AG08395 (cell line): ENCODE measurements at places on chromosomes 7 and 10.

- DNase-seq: no peak
Observed at GRCh38 chr7:130350945-130351790, 6.6 kb downstream of the CPA5 start.

- no peak for DNase-seq
Observed at GRCh38 chr10:80081801-80082750, 3.6 kb downstream of the TMEM254 start.

GRCh38 chr7:135684136-135684535 lies 21.8 kb downstream of the STMP1 start:
- peak; percentile 41 for DNase-seq

DNA sequence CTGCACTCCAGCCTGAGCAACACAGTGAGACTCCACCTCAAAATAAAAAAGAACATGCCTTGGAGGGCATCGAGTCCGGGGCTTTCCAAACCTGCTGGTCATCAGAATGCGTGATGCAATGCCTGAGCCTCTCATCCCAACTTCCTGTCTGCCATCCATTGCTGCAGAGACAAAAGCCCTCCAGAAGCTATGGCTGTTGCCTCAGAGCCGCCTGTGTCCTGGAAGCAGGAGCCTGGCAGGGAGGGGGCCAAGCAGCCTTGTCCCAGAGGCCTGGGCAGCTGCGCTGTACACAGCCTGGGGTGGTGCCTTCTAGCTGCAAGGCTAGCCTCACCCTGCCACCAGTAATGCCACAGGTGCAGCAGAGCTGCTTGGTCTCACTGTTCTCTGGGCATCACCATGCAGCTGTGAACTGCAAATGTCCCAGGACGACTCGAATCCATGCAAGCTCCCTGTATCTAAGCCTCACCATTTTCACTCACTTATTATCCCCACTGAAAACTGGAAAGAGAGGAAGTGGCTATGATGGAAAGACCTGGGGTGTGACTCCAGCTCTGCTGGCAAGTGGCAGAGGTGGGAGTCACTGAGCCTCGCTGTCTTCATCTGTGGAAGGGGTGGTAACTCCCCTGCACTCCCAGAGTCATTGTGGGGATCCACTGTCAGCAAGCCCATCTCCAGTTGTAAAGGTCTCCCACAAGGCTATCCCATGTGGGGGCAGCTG lies 7.0 kb downstream of the ALOX5 start:
- no peak for DNase-seq

DNA sequence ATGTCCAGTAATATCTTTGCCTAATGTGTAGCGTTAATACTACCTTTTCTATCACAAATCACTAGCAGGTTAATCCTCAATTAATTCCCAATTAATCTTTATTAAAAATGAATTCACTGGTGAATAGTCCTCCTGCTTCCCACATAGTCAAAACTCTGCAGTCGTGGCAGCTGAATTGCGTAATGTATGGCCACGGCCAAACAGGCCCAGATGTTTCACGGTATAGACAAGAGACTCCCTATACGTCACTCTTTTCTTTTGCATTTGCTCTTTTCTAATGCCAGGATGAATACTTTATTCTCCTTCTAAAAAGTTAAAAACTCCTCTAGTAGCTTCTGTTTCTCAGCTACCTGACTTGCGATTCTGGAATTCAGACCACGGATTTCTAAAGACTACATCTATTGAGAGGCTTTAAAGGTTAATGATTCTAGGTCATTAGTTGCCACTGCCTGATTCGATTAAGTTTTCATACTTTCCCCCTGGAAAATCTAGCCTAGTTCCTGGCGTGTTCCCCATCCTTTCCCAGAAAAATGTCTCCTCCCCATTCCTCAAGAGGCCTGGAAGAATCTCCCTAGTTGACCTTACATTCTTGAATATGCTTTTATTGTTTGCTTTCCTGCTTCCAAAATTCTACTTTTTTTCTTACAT lies 16.9 kb downstream of the MEOX2 start:
- DNase-seq: no peak

DNA sequence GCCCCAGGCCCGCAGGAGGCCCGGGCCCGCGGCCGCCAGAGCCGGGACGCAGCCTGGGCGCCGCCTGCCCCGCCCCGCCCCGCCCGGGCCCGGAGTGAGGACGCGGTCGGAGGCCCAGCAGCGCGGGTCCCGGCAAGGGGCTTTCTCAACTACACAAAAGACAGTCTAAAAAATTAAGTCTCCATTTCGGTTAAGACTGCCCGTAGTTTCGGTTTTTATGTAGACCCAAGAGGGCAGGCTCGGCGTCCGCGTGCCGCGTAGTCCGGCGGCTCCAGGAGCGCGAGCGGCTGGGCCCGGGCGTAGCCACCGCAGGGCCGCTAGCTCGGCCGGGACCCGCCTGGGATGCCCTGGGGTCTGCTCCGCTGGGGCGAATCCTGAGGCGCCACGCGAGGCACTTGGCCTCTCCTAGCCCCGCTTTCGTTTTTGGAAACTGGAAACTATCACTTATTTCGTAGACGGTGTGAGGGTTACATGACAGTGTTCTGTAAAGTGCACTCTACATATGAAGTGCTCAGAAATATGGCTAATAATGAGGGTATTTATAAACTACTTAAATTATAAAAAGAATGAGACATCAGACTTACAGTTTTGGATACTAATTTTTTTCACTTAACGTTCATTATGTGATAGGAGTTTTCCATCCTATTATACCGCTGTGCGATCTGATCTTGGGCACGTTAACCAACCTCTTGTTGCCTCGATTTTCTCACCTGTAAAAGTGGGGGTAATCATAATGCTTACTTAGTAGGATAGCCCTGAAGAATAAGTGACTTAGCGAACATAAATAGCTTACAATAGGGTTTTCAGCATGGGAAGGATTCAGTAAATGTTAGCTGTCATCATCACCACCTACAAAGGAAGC lies 573 bp downstream of the BLVRA start:
- peak; percentile 48 for DNase-seq

DNA sequence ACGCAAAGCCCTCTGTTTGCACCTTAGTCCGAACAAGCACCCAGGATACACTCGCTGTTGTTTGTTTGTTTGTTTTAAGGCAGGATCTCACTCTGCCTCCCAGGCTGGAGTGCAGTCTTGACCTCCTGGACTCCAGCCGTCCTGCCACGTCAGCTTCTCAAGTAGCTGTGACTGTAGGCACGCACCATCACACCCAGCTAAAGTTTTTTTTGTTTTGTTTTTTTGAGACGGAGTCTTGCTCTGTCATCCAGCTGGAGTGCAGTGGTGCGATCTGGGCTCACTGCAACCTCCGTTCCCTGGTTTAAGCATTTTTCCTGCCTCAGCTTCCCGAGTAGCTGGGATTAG lies 76.8 kb downstream of the CTBP2 start:
- DNase-seq: peak; percentile 68

DNA sequence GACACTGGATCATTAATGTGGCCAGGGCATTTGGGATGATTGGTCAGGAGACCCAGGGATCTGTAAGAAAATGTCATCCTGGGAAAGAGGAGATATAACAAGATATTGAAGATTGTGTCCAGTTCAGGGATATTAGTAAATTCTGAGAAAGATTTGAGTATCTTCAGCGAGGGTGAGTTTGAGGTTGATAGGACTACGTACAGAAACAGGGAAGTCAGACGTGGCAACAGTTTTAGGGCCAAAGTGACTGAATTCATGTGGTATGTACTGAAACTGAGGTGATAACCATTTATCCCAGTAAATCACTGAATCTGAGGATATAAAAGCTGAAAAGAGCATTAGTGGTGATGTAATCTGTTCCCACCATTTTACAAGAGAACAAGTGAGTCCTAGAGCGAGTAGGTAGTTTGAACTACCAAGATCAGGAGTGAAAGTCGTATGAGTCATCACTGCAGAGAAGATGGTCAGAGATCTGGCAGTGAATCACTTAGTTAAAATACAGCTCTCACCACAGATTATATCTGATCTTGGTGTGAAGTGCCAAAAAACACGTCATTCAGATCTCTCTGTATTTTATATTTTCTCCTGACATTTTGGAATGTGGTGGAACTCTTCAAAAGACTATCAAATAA lies 220.5 kb downstream of the CDK14 start:
- DNase-seq: peak; percentile 73

DNA sequence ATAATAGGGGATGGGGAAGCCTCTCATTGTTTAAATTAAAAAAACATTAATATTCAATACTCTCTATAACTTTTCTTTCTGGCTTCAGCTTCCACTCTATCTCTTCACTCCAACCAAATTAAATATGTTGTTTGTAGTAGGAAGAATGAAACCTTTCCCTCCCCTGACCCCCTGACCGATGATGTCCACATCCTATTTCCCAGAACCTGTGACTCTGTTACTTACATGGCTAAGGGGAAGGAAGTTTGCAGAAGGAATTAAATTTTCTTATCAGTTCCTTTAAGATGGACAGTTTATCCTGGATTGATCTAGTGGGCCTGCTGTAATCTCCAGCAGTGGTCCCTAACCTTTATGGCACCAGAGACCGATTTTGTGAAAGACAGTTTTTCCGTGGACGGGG lies 130.0 kb downstream of the PLXDC2 start:
- no peak for DNase-seq

DNA sequence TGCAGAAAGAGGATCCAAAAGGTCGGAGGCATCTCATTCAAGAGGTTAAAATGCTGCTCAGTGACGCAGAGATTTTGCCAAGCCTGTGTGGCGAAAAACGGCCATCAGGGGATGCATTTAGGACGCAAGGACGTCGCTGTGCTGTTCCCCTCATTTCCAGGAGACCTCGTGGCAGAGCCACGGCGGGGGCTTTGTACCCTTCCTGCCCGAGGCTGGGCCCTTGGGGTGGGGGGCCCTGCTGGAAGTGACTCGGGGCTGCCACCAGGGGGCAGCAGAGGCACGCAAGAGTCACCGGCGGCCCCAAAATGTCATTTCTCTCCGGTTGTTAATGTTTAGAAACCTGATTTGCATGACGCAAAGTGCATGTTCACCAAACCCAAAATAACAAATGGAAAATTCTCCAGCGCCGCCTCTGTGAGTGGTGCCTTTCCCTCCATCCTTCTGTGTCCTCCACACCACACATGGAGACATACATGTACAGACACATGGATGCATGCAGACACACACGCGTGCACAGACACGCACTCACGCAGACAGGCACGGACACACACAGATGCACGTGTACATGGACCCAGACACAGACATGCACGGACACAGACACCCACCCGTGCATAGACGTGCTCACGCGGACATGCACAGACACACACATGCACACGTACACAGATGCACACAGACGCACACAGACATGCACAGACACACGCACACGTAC lies 51.0 kb upstream of the NKX6-2 start:
- peak; percentile 71 for DNase-seq

- no peak for DNase-seq
Observed at GRCh38 chr7:45082831-45083331, 5.9 kb downstream of the NACAD start.

GRCh38 chr7:10022957-10023356 lies 950.7 kb upstream of the PHF14 start:
- DNase-seq: no peak

DNA sequence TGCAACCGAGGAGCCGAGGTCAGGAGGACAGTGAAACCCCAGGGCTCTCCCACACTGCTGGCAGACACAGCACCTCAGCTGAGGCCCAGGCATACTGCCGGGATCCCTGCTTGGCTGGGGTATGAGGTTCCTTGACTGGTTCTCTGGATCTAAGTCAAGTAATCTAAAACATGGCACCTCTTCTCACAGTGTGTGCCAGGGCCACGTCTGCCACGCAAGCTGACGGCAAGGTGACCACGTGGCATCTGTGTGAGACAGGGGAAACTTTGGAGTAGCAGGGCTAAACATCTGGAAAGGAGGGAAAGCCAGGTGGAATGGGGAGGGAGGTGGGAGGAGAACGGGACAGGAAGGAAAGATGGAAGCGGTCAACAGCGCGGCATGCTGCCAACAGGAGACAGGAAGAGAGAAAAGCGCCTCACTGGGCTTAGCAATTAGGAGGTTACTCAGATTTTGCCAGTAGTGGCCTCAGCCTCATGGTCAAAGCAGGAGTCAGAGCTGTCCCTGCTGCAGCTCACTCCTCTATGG lies 103.7 kb downstream of the CXCL12 start:
- peak; percentile 27 for DNase-seq

GRCh38 chr7:95688931-95689495 lies 83.3 kb upstream of the DYNC1I1 start:
- no peak for DNase-seq

DNA sequence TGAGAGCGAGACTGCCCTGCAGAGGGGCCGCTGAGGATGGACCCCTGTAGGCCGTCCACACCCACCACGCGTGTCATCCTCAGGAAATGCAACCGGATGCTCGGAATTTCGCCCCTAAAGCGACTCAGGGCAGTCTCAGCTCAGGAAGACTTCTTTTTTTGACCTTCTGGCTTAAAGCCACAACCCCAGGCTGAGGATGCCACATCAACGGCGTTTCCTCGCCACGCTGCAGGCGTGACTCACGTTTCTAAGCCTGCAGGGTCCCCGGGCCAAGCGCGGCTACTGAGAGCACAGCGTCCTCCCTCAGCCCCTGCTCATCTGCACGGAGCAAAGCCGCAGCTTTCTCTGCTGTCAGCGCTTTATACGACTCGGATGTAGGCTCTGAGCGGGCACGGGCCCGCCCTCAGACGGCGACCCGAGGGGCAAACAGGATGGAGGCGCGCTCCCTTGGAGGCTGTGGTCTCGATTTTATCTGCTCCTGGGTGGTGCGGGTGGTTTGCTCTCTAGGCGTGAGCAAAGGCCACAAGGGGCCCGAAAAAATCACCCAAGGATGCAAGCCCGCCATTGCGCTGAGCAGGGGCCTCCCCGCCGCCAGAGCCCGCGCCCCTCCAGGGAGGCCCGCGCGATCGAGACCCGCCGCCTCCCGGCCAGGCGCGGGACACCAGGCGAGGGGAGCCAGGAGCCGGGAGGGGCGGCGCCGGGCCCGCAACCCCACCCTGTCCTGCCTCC lies 726 bp upstream of the INSIG1 start:
- peak; percentile 85 for DNase-seq

- no peak for DNase-seq
Observed at GRCh38 chr7:217781-218180, 25.4 kb downstream of the FAM20C start.

GRCh38 chr7:76343294-76343930 lies 15.4 kb downstream of the YWHAG start:
- no peak for DNase-seq

DNA sequence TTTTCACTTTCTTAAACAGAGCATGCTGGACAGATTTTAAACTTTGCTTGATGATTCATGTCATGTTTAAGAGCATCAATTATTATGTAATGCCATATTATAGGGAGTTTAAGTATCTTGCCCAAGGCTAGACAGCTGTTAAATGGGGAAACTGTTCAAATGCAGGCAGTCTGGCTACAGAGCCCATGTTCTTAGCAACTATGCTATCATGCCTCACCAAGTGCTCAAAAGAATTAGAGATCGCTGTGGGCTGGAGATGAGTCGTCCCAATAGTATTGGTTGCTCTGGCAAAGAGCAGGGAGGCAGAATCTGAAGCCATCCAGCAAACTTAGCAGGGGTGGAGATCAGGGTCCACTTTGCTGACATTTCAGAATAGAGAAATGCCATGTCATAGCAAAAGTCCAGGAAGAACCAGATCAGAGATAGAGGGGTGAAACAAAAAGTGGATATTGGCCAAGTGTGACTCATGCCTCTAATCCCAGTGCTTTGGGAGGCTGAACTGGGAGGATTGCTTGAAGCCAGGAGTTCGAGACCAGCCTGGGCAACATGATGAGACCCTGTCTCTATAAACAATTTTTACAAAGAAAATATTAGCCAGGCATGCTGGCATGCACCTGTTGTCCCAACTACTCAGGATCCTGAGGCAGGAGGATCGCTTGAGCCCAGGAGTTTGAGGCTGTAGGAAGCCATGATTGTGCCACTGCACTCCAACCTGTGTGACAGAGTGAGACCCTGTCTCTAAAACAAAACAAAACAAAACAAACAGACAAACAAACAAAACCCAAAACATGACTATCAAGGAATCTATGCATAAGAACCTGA lies 57.8 kb downstream of the BAMBI start:
- peak; percentile 81 for DNase-seq
